ENCODE measurements at places on chromosomes 7 and 10.
A peak's percentile ranks its signal among the peaks of the same experiment; 100 is the strongest.

DNA sequence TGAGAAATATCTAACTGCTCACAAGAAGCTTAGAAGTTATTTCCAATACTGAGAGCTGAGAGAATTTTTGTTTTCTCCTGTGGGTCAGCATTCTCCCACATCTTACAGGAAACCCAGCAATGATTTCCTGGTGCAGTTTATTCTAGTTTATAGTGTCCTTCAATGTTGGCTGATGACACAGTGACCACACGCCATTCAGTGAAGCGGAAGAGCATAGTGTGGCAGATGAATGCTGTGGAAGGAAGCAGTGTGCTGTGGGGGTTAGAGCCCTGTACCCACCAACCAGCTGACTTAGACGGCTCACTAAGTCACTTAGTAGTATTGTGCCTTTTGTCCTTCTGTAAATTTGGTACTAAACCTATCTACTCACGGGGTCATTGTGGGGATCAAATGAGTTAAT lies 1.4 kb upstream of the TMEM26 start:
- DNase-seq: no peak

- no peak for DNase-seq
Measured at GRCh38 chr10:127318396-127318795, 122.0 kb upstream of the INSYN2A start.

GRCh38 chr7:140229591-140230515 lies 53.1 kb upstream of the KDM7A start:
- peak; percentile 59 for DNase-seq

- no peak for DNase-seq
Measured at GRCh38 chr10:79052291-79053080, 16.3 kb upstream of the ZMIZ1 start.

GRCh38 chr10:102673819-102674511 lies 29.7 kb downstream of the TRIM8 start:
- peak; percentile 30 for DNase-seq

- DNase-seq: no peak
Measured at GRCh38 chr10:67818323-67818722, 19.7 kb downstream of the DNAJC12 start.

GRCh38 chr10:47061776-47062175 lies 150.5 kb downstream of the PTPN20 start:
- DNase-seq: no peak

GRCh38 chr10:24292304-24293293 lies 83.7 kb downstream of the KIAA1217 start:
- DNase-seq: no peak

DNA sequence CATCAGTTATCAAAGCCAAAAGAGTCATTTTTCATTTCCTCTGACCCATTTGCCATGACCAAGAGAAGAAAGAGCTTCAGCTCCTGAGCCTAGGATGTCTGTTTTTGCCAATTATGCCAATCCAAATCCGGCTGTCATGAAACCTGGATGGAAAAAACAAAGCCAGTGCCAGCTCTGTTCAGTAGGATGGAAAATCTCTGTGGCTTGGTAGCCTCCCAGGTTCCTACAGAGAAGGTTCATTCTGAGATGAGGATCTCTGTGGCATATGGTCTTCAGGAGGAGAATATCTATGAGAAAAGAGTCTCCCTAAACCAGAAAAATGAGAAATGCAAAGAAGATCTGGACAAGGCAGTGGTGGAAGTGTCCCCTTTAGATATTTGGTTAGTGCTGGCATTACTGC lies 475.4 kb downstream of the CNTNAP2 start:
- DNase-seq: no peak

- DNase-seq: no peak
Measured at GRCh38 chr10:101716891-101717659, 22.1 kb upstream of the FBXW4 start.

DNA sequence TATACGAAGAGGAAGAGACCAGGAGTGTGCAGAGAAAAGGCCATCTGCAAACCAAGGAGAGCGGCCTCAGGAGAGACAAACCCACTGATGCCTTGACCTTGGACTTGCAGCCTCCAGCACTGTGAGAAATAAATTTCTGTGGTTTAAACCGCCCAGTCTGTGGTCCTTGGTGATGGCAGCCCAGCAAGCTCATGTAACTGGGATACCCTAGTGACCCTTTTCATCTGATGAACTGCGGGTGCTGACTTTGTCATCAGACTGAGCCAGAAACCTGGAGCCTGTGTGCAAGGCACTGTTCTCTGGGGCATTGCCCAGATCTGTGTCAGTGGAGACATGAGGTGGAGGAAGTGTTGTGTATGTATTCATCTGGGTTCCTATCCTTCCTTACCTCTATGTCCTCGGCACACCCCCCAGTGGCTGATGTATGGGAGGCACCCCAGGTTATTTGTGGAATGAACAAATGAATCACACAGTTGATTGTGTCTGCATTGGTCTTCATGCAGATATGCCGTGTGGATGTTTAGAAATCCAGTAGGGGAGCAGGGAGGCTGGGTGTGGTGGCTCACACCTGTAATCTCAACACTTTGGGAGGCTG lies 64.5 kb upstream of the BTBD16 start:
- DNase-seq: no peak

All from stimulated activated CD4-positive, alpha-beta T cell treated with anti-CD3 and anti-CD28 coated beads, Interleukin-15, amount 100 ng/mL, for 1 hour (primary cell).